A549 treated with GW870086 at 1 μM for 4 hours (cell line): ENCODE measurements at places on chromosomes 2 and 18. TPM values are rescaled to one million over a fixed set of nuclear protein-coding genes. Genes with fewer than 3 reads are reported as not detected.

Gene IHH
- total RNA-seq, result 0.13 to 0.45 TPM (median 0.31 TPM) in 5 replicates

Gene MTLN
- total RNA-seq, result 120 to 131 TPM (median 121 TPM) in 5 replicates

Gene TFPI
- total RNA-seq, result 38.7 to 57.3 TPM (median 51.8 TPM) in 5 replicates

Gene DNAJC5G
- total RNA-seq, result not detected in 5 replicates

Gene HOXD1
- total RNA-seq, result 0.10 to 0.22 TPM (median 0.20 TPM) in 4 of 5 replicates, not detected in the other

Gene LRRC30
- total RNA-seq, result not detected in 5 replicates

Gene ACTG2
- 0.29 to 0.47 TPM (median 0.37 TPM) in 4 of 5 replicates, not detected in the other for total RNA-seq

Gene MAL
- not detected in 5 replicates for total RNA-seq

Gene C2orf80
- total RNA-seq, result not detected in 5 replicates

Gene DLX2
- total RNA-seq, result 0.40 to 0.81 TPM (median 0.61 TPM) in 5 replicates

Gene LINC00305
- total RNA-seq, result not detected in 5 replicates

Gene C2orf78
- total RNA-seq, result not detected in 5 replicates

Gene MSH2
- total RNA-seq, result 33.7 to 46.0 TPM (median 37.7 TPM) in 5 replicates

Gene IL36A
- not detected in 5 replicates for total RNA-seq

Gene KDM3A
- total RNA-seq, result 21.2 to 29.8 TPM (median 24.8 TPM) in 5 replicates
